ENCODE measurements at places on chromosomes 7 and 10.

- DNase-seq: no peak
Measured at GRCh38 chr10:17101910-17102266, 27.7 kb downstream of the CUBN start.

DNA sequence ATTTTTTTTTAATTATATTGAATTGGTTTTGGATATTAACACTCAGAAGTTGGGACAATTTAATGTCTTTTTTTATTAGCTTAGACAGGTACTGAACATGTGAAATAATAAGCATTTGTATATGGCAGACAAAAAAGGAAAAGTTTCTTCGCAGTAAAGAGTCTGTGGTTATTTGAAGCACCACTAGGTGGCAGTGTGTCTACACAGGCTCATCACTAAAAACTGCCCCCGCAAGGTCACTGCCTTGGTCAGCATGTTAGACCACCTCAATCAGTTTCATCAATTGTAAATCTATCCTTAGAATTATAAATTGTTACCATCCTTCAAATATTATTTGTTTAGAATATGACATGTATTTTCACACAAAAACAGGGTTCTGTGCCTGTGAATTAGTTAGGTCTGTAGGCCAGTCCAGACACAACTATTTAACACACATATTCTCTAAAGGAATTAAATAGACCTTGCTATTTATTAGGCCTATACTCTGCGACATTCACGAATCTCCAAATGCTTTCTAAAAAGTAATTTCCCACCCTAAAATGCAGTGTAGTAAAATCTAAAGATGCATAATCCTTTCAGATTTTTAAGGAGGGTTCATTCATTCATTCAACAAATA lies 17.0 kb downstream of the PNLIPRP3 start:
- DNase-seq: peak; percentile 18

DNA sequence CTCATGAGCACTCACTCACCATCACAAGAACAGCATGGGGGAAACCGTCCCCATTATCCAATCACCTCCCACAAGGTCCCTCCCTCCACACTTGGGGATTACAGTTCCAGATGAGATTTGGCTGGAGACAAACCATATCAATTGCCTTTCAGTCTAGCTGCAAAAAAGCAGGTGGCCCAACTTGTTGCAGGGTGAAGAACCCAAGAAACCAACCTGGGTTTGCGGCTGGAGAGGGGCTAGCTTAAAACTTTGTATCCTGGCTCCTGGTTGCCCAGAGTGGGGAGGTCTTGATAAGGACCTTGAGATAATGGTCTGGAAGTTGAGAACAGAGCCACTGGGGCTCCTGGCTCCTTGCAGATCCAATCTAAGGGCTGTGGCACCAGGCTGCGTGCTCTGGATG lies 122.8 kb upstream of the PCBD1 start:
- DNase-seq: no peak

DNA sequence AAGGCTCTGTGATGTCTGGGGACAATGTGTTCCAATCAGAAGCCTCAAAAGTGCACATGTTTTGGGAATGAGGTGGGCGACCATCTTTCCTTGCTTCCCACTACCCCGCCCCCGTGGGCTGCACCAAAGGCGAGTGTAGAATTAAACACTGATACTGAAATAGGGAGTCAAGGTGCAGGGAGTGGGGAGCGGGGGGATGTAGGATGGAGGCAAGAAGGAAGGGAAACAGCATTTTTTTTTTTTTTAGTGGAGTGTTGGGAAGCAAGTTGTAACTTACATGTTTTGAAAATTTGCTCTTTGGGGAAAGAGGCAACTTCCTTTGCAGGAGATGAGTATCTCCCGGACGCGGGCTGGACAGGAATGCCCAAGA lies 484 bp upstream of the DLX5 start:
- DNase-seq: no peak

- DNase-seq: peak; percentile 60
Measured at GRCh38 chr7:141533149-141533949, 17.9 kb upstream of the AGK start.

GRCh38 chr7:92042056-92042737 lies 92.1 kb downstream of the CYP51A1 start:
- DNase-seq: no peak

- peak; percentile 43 for DNase-seq
Measured at GRCh38 chr7:30027065-30027456, 559 bp upstream of the FKBP14 start.

Data from fibroblast of skin of right quadriceps (primary cell).